ENCODE measurements at places on chromosomes 5 and 9. TPM values are rescaled to one million over a fixed set of nuclear protein-coding genes. Genes with fewer than 3 reads are reported as not detected.

DNA sequence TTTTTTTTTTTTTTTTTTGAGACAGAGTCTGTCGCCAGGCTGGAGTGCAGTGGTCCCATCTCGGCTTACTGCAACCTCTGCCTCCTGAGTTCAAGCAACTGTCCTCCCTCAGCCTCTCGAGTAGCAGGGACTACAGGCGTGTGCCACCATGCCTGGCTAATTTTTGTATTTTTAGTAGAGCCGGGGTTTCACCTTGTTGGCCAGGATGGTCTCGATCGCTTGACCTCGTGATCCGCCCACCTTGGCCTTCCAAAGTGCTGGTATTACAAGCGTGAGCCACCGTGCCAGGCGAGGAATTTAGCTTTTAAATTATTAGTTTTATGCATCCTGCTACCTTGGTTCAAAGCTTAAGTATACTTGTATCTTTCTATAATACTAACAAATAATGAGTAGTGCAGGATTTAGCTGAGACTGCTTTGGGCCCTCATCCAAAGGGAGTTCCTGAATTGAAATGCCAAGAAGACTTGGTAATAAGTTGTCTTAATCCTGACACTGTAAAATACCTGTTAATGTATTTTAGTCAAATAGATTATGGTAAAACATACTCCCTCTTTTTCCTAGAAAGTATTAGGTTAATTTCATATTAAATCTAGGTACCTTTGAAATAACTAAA lies 5.0 kb downstream of the CDC42SE2 start:
- no peak for DNase-seq

DNA sequence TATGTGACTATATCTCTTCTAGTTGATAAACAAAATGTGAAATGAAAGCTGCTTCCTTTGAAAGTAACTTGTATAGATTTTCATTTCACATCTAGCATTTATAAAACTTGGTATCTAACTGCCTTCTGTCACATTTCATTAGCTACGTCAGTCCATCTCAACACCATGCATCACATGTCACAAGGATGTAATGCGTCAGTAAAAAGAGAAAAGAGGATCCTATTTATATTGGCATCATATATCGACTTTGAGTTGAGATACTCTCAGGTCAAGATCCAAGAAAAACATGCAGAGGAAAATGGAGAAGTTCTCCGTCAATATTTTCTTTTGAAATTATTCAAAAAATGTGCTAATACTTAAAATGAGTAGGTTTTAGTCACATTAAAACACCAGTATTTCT lies 1211.2 kb downstream of the EFNA5 start:
- DNase-seq, result no peak

- DNase-seq, result no peak
Observed at GRCh38 chr9:11318946-11319345, 706.1 kb upstream of the PTPRD start.

DNA sequence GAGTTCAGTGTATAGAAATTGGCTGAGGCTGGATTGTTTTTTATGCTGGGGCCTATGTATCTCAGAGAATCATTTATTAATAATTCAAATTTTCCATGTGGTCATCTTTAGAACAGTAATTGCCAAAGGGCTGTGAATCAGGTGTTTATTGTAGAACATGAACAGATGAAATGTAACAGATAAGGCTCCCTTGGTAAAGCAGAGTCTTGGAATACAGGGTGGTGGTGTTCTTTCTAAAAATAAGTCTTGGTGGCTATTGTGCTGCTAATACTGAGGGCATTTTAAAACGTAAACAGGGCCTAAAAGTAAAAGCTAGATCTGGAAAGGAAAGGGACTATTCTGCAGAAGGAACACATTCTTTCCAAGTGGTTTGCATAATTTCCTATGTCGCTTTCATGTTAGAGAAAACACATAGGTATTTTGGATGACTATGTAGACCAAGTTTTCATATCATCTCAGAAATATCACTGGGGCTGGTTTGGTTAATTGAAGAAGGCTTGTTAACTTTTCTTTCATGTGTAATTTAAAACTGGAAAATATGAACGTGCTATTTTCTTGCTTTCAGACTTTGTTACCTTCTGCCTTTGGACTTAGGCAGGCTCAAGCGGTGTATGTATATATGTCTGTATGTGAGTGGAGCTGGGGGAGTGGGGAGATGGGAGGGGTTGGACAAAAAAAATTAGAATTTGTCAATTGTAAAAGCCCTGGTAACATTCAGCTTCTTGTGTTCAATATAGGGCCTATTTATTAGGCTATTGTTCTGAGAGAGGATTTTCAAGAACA lies 119.9 kb upstream of the ANKRD55 start:
- DNase-seq, result no peak

- no peak for DNase-seq
Observed at GRCh38 chr9:70407081-70407503, 7.4 kb downstream of the KLF9 start.

DNA sequence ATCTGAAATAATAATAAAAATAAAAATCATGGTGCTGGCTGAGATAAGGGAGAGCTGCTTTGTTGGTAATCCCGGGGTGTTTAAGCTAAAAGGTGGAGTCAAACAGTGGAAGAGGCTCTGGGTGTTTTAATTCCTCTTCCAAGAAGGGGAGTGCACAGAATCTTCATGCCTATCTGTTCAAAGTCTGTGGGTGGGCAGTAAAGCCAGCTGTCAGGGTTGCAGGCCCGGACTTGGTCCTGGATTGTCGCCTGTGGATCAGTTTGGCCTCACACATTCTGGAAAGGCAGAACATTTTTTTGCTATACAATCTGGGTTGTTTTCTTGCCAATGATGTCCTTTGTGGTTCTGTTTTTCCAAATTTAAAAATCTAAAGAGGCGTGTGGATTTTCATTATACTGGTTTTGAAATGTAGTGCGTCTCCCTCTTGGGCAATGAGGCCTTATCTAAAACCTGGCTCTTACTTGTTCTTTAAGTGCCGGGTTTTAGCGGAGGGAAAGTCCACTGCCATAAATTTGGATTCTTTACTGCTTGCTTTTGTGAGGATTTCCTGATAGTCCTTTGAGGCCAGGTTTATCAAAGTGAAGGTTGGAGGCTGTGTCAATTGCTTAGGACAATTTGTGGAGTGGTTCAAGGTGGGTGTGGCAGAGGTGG lies 5.8 kb downstream of the ANKDD1B start:
- no peak for DNase-seq

- no peak for DNase-seq
Observed at GRCh38 chr5:119390404-119390803, 34.6 kb downstream of the TNFAIP8 start.

DNA sequence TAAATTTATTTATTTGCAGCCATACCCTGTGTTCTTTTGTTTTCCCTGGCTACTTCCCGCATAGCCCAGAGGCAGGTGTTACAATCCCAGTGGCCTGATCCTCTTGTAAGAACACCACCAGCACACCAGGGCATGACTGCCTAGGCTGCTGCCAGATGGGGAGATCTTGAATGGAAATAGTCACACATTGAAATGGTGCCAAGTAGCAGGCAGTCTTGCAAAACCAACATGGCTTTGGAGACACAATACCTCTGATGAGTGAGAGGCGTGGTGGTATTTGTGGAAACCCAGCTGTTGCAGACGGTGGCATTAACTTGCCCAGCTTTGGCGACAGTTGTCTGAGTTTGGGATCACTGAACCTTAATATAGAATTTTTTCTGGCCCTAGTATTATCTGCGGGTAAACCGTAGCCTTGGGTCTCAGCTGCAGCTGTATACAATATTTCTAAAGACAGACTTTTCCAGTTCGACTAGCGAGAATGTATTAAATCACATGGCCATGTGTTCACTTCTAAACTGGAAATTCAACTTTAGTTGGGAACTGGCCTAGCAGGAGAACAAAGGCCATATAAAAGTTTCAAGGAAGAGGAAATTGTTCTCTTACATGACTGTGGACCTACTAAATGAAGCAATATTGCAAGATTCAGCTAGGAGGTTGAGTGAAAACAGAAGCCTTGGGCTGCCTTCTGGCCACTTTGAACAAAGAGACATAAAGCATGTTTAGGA lies 277.0 kb downstream of the SMARCA2 start:
- peak; percentile 52 for DNase-seq

DNA sequence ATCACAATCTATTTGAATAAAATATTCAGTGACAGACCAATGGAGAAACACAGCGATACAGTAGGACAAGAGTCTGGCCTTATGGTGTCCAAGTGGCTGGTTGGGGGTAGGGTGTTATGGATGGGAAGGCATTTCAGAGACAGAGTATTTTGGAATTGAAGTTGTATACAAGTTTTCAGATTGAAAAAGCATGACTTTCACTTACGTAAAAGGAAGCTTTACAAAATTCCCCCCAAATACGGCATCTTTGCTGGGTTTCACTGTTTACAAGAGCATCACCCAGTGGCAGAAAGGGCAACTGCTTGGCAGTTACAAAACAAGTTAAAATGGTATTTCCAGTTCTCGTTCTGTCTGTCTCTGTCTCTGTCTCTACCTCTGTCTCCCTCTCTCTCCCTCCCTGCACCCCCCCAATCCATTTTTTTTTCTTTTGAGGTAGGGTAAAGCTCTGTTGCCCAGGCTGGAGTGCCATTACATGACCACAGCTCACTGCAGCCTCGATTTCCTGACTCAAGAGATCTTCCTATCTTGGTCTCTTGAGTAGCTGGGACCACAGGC lies 86.2 kb downstream of the PTPN3 start:
- no peak for DNase-seq

GRCh38 chr9:83449166-83449565 lies 89.0 kb downstream of the FRMD3 start:
- DNase-seq, result no peak

GRCh38 chr5:114387433-114387832 lies 25.6 kb downstream of the KCNN2 start:
- no peak for DNase-seq

- no peak for DNase-seq
Observed at GRCh38 chr5:122849771-122850170, 4.4 kb downstream of the SNX24 start.

DNA sequence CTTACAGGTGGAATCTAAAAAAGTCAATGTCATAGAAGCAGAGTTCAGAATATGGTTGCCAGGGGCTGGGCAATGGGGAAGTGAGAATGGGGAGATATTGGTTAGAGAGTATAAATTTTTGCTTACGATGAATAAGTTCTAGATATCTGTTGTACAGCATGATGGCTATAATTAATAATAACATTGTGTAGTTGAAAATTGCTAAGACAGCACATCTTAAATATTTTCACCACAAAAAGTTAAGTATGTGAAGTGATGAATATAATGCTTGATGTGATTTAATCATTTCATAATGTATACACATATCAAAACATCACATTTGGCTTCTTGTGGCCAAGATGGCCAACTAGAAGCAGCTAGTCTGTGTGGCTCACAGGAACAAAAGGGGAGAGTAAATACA lies 425.9 kb upstream of the ACO1 start:
- no peak for DNase-seq

DNA sequence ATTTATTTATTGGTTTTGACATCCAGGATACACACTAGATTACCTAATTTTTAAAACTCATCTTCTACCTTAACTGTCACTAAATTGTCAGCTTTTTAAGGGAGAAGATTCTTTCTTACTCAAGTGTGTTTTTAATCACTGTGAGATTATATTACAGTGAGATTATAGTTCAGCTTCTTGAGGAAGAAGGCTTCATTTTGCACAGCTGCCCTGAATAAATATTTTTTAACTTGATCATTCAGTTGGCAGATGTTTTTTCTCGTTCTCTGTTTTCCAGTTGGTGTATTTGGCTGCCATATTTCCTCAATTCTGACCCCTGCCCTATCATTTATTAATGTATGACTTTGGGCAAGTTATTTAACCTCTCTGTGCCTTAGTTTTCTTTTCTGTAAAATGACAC lies 15.0 kb upstream of the ELL2 start:
- DNase-seq, result no peak

DNA sequence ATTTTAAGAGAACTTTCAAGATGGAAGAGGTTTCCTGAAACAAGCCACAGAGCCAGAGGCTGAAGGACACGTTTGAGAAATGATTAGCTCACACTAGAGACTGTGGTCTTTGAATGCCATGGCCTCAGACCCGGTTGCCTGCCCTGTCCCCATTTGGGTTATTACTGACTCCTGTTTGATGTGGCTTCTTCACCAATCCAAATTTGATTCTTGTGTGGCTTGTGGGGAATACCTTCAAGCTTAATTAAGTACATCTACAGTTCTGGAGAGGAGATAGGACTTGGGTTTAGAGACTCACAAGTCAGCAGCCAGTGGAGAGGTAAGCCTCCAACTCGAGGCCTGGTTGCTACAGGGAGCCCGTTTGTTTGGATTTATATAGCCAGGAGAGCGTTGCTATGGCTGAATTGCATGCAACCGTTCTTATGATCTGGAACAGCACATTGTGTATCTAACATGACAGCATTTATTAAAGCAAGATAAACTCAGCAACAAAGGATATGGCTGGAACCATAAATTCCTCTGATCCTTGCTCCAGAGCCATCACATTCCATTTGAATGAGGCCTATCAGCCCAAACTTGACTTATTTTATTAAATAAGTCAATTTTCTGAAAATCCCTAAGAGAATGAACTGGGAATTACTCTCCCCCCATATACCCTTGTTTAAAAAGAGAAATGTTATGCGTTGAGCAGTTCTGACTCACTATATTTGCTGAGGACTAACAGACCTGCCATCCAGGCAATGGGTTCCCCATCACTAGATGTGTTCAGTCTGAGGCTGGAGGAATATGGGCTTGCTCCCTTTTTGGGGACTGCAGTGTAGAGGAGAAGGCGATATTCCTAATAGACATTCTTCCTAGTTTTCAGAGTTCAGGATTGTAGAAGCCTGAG lies 88.4 kb upstream of the TNFSF8 start:
- no peak for DNase-seq

DNA sequence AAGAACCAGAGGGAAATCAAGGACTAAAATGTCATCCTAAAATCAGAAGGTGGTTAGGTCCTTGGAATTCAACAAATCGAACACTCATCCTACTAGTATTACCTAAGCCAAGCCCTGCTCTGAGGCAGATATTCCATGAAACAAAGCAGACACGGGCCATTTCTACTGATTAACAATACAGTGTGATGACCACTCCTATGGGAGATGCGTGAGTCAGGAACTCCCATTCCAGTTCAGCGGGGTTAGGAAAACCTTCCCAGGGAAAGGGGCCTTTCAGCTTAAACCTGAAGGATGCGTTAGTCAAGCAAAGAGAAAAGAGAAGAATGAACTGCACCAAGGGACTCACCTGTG lies 117.8 kb upstream of the LHFPL2 start:
- no peak for DNase-seq

- DNase-seq, result no peak
Observed at GRCh38 chr5:72125271-72125940, 18.1 kb downstream of the MAP1B start.

DNA sequence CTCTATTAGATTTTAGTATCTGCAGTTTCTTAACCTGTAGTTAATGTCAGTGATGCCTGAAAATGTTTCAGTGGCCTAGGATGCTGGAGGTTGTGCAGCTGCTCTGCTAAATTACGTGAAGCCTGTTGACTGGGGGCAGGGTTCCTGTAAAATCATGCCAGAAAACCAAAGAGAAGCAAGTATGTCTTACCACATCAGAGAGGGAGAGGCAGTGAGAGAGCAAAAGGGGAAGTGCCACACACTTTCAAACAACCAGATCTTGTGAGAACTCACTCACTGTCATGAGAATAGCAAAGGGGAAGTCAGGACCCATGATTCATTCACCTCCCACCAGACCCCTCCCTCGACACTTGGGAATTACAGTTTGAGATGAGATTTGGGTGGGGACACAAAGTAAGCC lies 83.9 kb upstream of the CYLC2 start:
- no peak for DNase-seq

TRAF1 gene
- 0.73 TPM for total RNA-seq

PLAC8L1 gene
- total RNA-seq, result not detected

TAF11L5 gene
- total RNA-seq, result not detected

SFXN1 gene
- total RNA-seq, result 11.2 TPM

LSM11 gene
- 1.0 TPM for total RNA-seq

SH3PXD2B gene
- 3.1 TPM for total RNA-seq

NDST1 gene
- 40.2 TPM for total RNA-seq

KLHL3 gene
- total RNA-seq, result 2.7 TPM

ZBED3 gene
- total RNA-seq, result 3.4 TPM

NR6A1 gene
- total RNA-seq, result 2.6 TPM

ANKRD34B gene
- total RNA-seq, result 0.08 TPM
